ENCODE measurements at places on chromosomes 7 and 10.
A peak's percentile ranks its signal among the peaks of the same experiment; 100 is the strongest.

DNA sequence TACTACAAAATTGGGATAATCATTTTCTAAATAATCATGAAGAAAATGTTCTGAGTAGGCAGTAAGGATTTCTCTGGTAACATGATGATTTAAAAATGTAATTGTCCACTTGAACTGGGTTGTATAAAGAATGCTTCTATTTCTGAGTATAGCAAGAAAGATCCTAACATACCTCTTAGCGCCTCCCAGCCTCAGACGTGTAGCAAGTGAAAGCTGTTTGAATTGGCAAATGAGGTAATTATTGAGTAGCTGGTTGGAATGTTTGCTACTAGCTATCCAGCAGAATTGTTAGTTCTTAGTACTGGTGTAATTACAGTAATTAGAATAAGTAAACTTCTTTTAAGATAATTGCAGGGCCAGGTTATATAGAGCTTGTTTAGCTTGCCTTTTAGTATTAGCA lies 47.9 kb downstream of the SEPTIN7 start:
- DNase-seq: no peak

DNA sequence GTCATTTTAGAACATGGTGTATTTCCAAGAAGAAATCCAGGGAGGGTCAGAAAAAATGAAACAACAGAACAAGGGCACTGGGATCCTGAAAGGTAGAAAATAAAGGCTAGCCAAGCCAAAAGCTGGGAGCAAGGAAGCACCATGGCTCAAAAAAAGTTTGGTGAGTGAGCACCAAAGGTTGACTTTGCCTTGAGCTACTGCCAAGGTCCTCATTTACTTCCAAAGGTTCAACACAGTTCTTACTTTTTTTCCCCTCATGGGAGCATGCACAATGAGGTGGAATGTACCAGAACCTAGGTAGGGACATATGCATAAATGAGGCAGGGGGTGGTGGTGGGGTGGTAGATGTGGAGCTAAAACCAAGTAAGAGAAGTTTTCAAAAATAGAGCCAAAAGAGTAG lies 182.8 kb downstream of the CPEB3 start:
- DNase-seq: no peak

- no peak for DNase-seq
Observed at GRCh38 chr10:99979066-99979685, 30.6 kb downstream of the DNMBP start.

GRCh38 chr7:25594122-25594521 lies 365.8 kb upstream of the NPVF start:
- DNase-seq: no peak

GRCh38 chr7:142528608-142529408 lies 220.5 kb upstream of the PRSS1 start:
- DNase-seq: no peak

DNA sequence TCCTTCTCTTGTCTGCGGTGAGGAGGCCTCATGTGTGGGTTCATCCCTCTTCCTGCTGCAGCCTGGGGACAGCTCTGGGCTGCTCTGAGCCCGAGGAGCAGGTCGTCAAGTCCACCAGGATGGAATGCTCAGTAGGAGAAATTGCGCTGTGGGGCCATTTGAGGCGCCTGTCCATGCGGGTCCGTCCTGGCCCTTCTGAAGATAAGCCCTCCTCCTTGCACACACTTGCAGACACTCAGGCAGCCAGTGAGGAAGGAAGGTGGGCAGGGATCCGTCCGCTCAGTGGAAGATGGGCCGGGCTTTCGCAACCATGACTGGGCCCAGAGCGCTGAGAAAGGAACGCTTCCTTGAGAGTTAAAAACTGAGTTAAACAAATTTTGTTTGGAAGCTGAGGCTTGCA lies 356.8 kb downstream of the GLRX3 start:
- DNase-seq: no peak

GRCh38 chr10:130817046-130817624 lies 494.4 kb downstream of the TCERG1L start:
- no peak for DNase-seq

- no peak for DNase-seq
Observed at GRCh38 chr7:92698237-92698841, 108.1 kb upstream of the FAM133B start.

- no peak for DNase-seq
Observed at GRCh38 chr10:27248215-27248614, 7.6 kb upstream of the ACBD5 start.

DNA sequence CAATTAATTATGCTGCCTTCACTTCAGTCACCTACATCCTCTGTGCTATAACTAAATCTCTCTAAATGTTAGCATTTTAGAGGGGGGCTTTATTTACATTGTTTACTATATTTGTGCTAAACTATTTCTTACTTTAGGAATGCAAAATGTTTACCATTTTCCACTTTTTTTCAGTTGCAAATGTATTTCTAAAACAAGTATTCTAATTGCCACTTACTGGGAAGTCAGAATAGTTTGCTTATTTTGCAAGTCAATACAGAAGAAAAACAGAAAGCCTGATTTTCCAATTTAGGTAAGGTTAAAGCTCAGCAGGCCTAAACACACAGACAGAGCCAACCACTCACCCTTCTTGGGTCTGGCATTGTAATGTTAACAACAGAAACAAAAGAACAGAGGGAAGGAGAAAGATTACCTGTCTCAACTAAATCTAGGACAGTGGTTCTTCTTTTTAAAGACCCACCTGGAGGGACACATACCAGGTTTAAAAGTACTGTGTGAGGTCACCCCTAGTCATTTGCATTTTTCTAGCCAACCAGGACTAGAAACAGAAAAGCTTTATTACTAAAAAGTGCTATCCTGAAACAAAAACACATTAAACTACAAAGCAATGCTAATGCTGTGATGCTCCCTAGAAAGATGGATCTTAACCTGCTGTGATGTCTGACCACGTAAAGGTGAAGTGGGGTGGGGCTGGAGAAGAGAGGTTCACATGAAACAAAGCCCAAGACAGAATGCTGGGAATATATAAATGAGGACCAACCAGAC lies 178.2 kb downstream of the SLC25A13 start:
- no peak for DNase-seq

DNA sequence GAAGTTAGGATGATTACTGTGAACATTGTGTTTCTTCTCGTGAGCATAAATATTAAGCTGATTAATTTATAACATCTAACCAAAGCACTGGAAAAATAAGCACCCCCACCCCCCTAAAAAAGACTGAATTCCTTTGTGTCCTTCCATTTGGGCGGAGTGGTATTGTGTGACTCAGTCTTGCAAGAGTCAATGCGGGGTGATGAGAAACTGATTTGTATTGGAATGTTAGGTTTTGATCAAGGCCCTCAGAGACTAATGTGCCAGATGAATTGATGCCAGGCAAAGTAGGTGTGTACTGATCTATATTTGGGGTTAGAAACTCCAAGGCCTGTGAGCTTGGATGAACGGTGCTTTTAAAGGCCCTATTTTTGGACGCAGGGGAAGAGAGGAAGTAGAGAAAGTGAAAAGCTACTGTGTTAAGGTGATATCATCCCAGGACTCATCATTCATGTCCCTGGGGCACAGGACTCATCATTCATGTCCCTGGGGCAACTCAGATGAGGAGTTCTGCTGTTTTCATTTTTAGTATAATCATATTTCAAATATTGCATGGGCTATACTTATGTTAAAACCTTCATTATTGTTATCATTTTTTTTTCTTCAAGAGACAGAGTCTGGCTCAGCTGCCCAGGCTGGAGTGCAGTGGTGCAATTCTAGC lies 61.3 kb upstream of the PTN start:
- DNase-seq: no peak

- no peak for DNase-seq
Observed at GRCh38 chr7:65475040-65475726, 101.5 kb downstream of the ZNF92 start.

DNA sequence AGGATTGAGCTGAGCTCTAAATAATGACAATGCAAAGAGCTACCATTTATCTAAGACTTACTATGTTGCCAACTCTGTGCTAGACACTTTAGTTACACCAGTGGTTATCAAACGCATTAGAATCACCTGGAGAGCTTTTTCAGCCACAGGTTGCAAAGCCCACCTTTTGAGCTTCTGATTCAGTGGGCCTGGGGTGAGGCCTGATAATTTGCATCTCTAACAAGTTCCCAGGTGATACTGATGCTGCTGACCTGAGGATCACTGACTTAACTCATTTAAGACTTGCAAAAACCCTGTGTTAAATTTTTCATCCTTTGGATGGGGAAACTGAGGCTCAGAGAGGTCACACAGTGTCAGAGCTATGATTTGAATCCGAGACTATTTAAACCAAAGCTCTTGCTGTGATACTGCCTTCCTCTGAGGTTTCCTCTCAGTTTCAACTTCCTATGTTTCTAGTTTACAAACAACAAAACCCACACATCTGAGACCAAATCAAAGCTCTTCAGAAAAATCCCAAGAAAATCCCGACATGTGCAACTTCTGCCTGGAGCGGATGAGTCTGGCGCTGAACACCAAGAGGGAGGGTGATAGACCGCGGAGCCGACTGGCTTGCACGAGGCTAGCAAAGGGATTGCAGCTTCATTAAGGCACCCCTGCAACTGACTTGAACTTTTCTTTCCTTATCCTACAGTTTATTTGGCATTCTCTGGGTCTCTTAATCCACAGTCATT lies 124.9 kb downstream of the CYP26A1 start:
- DNase-seq: no peak

GRCh38 chr7:129252128-129252527 lies 27.3 kb downstream of the AHCYL2 start:
- no peak for DNase-seq

- DNase-seq: no peak
Observed at GRCh38 chr7:82595176-82595575, 151.6 kb upstream of the CACNA2D1 start.

DNA sequence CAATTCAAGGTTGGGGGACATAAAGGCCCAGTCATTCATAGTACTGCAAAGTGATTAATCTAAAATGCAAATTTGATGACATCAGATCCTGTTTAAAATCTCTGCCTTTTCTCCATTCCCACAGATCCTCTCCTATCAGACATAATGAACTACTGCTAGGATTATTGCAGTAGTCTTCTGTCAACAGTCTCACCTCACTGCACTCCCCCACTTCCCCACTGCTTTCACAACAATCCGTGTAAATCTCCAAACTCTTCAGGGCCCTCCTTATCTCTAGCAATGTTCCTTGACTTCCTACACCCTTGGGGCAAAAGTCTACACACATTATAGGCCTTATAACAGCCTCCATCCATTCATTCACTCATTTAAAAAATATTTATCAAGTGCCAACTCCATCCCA lies 112.4 kb downstream of the KBTBD2 start:
- no peak for DNase-seq

GRCh38 chr10:29160150-29160617 lies 128.7 kb upstream of the LYZL1 start:
- DNase-seq: no peak

DNA sequence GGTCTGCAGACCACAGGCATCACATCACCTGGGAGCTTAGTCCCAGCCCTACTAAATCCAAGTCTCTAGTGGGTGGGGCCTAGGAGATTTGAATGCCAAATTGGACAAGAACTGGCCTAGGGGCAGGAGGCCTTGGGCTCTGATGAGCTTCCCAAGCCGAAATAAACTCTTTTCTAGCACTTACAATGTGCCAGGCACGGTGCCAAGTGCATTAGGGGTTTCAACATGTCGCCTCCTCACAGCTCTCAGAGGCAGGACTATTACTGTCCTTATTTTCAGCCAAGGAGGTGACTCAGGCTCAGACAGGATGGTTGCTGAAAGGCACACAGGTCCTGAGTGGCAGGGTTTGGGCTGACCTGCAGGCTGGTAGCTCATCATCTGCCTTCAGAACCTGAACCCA lies 9.2 kb upstream of the CPA1 start:
- no peak for DNase-seq

DNA sequence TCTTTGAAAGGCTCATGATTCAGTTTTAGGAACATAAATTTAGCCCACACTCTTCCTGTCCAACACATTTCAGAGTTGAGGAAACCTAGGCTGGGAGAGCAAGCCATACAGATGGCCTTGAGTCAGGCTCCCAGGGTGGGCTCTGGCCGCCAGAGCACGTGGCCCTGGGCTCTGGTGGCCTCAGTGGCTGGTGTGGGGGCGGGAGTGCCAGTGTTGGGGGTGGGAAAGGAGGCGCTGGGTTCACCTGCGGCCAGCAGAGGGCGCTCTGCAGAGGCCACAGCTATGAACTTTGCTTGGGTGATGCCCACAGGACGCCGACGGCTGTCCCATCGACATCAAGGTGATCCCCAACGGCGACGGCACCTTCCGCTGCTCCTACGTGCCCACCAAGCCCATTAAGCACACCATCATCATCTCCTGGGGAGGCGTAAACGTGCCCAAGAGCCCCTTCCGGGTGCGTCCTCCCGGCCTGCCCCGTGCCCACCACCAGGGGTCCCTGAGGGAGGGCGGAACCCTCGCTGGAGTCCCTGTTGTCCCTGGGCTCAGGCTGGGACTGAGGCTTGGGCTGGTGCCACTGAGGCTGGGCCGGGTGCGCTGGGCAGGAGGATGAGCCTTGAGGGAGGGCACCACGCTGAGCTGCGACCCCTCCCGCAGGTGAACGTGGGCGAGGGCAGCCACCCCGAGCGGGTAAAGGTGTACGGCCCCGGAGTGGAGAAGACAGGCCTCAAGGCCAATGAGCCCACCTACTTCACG lies 11.9 kb downstream of the FLNC start:
- peak; percentile 29 for DNase-seq

- DNase-seq: no peak
Observed at GRCh38 chr10:29687421-29688164, 52.8 kb upstream of the SVIL start.

- DNase-seq: no peak
Observed at GRCh38 chr10:119420950-119421875, 121.3 kb downstream of the RGS10 start.

DNA sequence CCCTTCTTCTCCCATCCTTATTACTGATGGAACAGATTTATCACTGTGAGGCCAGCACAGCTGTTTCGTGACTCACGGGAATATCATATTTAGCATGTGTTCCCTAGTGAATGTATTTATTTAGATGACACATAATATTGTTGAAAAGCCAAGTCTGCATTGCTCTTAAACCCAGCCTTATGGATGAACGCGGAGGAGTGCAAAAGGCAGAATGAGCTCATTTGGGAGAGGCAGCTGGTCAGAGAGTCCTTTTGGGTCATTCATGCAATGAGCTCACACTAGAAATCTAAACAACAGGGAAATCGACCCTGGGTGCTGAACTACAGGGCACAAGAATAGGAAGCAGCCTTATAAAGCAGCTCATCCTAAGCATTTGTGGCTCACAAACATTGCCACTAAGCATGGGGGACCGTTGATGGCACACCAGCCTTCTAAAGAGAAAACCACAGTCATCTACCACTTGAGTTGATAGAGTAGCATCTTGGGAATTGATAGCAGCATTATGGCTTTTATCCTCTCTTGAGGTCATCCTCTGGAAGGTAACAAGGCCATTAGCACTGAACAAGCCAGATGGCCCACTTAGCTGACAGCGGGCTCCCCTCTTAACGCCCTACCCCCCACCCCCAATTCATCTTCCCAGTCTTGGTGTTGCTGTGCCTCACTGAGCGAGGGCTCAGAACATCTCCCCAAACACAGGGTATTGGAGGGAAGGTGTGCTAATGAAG lies 32.9 kb upstream of the SDK1 start:
- no peak for DNase-seq

DNA sequence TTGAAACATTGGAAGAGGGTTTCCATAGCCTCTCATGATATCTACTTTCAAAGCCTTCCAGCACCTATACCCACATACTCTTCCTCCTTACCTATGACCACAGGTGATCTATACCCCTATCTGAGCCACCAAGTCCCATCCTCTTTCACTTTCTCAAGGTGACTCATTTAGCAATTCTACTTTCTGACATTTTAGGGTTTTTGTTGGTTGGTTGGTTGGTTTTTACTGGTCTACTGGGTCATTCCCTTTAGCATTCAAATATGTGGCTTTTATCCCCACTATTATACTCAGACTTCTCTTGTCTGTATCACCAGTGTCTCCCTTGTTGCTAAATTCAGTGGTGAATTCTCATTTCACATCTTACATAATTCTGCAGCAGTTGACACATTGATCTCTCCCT lies 130.4 kb upstream of the STEAP4 start:
- no peak for DNase-seq

All from activated T-helper 1 cell treated with anti-CD3 and anti-CD28 coated beads, Interleukin-2, amount 50 U/mL, for 16 hours (primary cell).